ENCODE measurements at places on chromosomes 7 and 10.

- DNase-seq = no peak
Observed at GRCh38 chr10:43323245-43323644, 48.2 kb upstream of the FXYD4 start.

- DNase-seq = no peak
Observed at GRCh38 chr10:60035984-60036383, 129.6 kb upstream of the CCDC6 start.

DNA sequence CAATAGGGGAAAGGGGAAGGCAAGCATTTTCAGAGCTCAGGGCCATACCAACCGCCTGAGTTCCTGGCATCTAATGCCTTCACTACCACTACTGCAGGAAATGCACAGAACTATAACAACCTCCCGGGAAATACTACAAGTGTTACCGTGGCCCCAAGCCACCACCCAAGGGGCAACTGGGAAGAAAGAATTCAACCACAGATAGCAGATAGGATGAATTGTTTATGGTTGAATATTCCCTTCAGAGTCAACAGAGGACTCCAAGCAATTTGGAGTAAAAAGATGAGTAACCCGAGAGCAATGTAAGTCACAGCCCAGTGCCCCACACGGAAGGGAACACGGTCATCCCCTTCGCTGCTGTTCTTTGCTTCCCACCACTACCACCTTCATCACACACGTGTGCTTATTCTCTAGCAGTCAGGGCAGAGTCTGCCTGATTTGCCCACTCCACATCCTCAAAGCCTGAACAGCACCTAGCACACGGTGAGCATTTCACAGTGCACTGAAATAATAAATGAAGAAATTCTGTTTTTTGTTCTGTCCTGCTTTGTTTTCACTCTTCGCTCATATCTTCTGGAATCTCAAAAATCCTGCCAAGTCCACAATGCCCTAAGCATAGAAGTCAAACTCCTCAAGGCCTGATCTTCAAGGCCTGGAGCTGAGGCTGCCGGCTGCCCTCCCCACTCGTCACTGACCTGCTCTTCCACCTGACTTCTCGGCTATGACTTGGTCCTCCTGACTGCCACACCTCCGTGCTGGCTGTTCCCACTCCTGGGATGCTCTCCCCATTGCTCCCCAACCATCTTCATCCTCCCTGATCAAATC is 221.1 kb downstream of the KCNMA1 start:
- no peak for DNase-seq

DNA sequence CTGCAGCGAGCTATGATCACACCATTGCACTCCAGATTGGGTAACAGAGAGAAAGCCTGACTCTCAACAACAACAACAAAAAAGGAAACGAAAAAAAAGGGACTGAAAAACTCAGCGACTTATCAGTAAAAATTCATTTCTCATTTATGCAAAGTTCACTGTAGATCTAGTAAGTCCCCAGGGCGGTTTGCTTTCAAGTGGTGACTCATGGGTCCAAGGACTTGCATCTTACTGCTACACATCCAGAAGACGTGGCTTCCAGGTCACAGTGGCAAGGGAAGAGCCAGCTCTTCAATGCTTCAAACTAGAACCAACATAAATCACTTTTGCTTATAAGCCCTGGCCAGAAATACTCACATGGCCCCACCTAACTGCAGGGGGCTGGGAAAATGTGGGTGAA is 178.3 kb upstream of the AUTS2 start:
- no peak for DNase-seq

DNA sequence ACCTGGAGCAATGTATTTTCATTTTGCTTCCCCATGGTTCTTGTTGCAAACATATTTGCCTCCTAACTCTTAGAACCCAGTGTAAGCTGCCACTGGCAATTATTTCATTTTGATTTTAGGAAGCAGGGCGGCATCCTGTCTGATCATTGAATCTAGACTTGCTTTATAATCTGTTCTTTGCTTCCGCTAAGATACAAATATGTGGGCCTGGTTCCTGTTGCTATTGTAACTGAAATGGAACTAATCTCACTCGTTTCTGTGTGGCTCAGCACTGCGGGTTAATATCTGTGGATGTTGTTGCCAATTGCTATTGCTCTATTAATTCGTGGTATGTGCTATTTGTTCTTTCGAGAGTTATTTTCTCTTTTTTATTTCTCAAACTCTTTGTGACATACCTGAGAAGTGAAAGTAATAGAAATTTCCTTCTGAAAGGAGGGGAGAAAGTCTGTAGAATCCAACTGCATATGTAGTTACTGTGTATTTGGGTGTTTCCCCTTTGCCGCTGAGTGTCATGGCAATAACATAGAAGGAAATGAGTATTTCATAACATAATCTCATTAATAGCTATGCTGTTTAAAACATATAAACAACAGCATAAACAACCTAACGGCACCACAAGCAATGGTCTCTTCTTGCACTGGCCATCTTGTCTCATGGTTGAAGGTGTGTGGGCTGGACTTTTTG is 62.4 kb downstream of the FZD1 start:
- no peak for DNase-seq

GRCh38 chr7:94933256-94933990 is 26.0 kb downstream of the PPP1R9A start:
- no peak for DNase-seq

DNA sequence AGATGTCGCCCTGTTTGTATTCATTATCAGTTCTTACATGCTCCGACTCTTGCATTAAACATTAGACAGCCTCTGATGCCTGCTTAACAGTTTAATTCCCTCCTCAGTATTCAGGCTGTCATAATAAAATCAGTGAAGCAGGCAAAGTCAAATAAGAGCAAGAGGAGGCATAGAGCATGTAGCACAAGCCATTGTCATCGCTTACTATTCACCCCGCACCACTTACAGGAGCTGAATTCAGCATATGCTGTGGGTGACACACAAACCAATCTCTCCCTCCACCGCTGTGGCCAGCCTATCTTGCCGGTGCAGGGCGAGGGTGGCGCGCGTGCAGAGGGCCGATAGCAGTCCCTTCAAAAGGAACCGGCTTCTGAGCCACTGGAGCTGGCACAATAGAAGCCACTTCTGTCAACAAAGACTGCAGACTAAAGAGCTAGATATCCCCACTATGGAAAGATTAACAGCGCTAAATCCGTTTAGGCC is 433.2 kb upstream of the MGMT start:
- DNase-seq = no peak

DNA sequence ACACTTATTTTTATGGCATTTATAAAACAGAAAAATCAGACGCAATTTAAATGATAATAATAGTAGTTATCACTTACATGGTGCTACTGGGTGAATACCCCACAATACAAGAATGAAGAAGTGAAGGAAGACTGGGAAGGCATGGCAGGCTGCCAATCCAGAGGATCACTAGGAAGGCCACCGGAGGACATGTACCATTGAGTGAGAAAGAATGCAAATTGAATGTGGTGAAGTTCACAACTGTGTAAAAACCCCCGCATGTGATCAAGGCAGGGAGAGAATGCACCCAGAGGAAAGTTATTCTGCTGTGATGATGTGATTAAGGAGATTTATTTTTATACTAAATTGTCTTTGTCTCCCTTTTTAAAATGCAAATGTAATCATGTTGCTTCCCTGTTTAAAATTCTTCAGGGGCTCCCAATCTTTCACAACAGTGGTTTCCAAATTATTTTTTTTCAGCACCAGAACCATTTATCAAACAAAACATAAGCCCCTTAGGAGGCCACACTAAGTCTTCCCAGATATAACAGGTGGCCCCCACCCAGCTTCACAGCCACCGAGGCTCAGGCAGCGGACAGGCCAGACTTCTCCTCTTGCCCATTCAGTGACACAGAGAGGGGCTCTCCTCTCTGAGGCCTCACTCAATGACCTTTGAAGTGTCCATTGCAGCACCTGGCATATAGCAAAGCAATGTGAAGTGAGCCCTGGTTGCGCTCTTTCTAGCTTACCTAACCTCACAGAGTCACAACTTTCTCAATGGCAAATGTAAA is 59.6 kb downstream of the FRMPD2 start:
- no peak for DNase-seq

DNA sequence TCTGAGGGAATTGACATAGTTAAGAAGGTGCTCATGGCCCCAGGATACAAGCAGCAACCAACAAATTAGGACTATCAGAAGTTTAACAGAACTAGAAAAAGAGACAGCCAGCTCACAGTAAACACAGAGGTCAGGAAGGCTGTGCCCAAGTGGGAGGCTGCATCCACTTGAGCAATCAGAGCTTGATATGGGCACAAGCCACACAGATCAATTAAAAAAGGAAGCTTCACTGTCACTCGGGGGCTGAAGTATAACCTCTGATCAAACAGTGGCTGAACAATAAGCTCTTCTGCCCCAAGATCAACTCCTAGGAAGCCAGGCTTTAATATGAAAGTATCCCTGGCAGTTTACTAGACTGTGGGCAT is 40.0 kb downstream of the ZNF438 start:
- DNase-seq = no peak

DNA sequence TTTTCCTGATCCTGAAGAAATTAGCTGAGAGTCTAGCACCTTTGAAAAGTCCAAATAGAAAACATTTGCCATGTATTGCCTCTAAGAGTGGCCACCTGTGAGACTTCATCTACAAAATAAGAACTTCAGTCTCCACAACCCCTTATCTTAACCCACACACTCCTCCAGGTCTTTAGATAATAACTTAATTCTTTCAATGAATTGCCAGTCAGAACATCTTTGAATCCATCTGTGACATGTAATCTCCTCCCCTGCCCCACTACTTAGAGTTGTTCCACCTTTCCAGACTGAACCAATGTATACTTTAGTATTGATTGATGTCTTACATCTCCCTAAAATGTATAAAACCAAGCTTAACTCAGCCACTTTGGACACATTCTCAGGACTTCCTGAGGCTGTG is 84.4 kb upstream of the FAM171A1 start:
- no peak for DNase-seq

DNA sequence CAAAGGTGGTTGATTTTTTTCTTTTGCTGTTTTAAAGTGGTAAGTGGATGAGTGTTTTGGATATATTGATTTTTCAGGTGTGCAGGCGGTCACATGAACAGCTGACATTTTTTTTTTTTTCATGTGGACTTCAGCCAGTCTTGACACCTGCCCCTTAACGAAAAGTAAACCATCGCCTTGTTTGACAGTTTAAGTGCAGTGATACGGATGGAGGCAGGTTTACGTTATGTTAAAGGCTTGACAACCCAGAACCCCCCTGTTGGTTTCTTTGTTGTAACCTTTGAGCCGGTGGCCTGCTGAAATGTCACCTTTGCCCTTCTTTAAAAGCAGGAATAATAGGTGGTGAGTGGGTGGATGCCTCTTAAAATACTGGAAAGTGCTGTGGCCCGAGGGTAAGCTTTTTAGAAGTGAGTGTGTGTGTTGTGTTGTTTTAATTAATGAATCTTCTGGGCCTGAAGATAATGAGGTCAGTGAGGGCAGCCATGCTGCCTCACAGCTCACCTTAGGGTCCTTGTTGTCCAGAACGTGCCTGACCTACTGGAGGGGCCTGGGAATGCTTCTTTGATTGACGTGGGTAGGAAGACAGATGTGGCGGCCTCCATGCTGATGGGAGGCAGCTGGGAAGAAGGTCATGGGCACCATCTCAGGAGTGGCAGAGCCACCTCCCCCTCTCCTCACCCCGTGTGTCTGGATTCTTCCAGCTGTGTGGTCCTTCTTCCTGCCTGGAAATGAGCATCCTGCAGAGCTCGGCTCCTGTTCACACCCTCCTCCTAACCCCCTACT is 69.8 kb downstream of the TCF7L2 start:
- DNase-seq = no peak

DNA sequence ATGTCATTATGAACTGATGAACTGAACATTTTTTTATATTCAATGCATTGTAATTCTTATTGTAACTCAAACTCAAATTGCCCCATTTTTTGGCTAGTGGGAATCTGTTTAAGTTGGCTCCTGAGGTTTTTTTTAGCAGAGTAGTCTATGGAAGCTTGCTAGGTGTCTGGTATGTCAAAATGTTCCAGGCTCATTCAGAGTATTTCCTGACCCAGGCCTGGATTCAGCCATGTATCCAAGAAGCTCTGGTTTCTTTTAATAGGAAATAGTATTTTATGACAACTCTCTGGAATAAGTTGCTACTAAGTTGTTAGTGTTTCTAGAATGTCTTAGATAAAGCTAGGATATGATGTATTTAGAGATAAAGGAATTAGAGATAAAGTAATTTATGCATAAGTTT is 288.0 kb downstream of the ARL4A start:
- no peak for DNase-seq

GRCh38 chr7:152723364-152723763 is 36.2 kb upstream of the ACTR3B start:
- DNase-seq = no peak

DNA sequence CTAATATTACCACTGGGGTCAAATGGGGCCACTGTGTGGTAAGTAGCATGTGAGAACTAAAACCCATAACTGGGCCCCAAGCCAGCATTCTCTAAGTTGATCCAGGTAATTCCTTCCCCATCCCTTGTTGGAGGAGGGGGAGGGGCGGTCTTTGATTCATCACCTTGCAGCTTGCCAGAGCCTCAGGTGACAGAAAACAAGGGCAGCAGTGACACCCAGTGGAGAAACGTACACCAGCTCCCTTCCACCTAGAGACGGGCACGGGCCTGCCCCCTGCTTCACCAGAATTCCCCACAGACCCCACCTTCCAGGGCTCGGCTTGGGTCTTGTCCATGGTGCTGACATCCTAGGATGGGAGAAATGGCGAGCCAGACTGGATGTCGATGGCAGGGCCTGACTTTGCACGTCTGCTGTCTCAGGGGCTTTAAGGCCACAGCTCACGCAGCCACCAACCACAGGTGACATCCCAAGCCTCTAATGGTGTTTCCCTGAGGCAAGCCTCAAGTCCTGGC is 102.0 kb downstream of the STRA8 start:
- peak; percentile 1 for DNase-seq

GRCh38 chr10:72170263-72170662 is 45.5 kb upstream of the ANAPC16 start:
- no peak for DNase-seq

DNA sequence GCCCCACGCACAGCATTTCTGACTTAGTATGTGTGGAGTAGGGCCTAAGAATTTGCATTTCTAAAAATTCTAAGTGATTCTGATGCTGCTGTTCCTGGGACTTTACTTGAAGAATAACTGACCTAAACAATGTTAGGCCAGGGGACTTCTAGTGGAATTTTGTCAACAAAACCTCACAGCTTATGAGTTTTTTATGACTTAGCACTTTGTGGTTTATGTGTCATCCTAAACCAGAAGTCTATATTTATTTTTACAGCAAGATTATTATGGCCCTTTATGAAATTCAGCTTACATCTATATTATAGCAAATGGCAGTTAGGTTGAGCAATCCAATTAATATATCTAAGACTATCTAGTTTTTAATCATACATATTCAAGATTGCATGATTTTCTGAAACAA is 24.6 kb upstream of the BET1 start:
- no peak for DNase-seq

- no peak for DNase-seq
Observed at GRCh38 chr7:148433521-148434180, 156.9 kb upstream of the C7orf33 start.

All from activated T-helper 1 cell treated with anti-CD3 and anti-CD28 coated beads, Interleukin-12 subunit alpha, Interleukin-12 subunit beta, Interleukin-2, Interleukin-4 antibody, amounts not matched to agents 30 ng/mL and 10 ng/mL and 1 ng/mL, durations not matched to agents 14 hours and 24 hours and 36 hours (primary cell).